ENCODE measurements at places on chromosomes 1 and 21.

DNA sequence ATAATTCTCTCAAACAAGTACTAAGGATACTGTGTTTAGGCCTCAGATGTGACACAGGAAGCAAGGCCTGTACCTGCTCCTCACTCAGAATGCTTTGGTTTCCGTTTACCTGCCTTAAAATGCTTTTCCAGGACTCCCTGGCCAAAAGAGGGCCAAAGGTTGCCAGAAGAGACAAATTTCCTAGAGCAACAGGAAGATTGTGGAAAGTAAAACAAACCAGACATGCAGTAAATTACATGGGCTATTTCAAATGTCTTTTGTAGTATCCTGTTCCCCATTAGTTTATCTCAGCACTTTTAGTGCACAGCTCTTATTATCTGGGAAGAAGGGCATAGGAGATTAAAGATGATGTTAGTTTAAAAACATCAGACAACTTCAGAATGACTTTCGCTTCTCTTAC lies 280.0 kb downstream of the NFIA start:
- no peak for DNase-seq

GRCh38 chr1:15249081-15249480 lies 2.1 kb downstream of the FHAD1 start:
- DNase-seq, result peak; percentile 40

DNA sequence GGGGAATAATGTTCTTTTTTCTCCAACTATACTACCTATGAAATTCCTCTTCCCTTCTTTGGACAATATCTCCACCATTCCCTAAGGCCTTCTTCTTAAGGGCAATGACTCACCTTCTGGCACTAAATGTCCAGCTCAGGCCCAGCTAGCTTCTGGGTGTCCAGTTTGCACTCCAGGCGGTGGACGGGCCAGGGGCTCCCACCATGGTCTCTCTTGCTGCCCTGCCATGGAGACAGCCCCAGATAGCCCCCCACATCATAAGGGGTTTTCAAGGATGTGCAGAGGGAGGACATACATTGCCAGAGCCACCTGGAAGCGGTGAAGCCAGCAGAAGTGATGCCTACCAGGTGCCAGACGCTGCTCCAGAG lies 43.8 kb downstream of the C1orf198 start:
- no peak for DNase-seq

DNA sequence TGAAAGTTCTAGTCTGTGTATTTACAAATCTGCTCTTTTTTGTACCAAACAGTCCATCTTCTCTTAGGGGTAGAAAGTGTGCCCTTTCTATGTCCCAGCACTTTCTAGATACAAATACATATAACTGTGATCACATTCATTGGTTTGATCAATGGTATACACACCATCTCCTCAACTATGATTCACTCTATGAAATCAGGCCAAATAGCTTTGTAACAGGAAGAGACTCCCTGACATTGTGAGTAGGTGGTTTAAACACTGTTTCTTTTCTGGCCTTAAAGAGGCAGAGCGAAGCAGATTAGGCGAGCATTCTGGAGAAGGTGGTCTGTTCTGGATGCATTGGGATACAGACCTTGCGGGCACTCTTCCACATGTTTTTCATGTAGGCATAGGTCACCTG lies 39.3 kb upstream of the EXOSC10 start:
- no peak for DNase-seq

DNA sequence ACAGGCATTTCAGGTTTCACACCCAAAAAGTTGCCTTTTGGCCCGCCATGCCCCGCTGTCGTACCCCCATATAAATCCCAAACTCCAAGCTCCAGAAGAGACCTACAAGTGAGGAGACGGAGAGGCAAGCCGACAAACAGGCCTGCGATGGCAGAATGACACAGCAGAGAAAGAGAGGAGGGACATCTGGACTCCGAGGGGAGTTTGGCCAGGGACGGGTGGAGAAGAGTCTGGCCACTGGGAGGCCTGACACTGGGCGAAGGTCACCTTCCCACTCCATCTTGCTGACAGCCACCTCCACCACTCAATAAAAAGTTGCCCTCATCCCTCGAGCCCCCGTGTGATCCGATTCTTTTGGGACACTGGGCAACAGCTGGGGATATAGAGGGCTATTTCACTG lies 1.9 kb upstream of the CFH start:
- DNase-seq, result no peak

Data from activated gamma-delta T cell treated with anti-CD3 and anti-CD28 coated beads, Interleukin-2, amount 50 U/mL, for 16 hours (primary cell).